ENCODE measurements at places on chromosomes 4 and X. TPM values are rescaled to one million over a fixed set of nuclear protein-coding genes. Genes with fewer than 3 reads are reported as not detected.
A peak's percentile ranks its signal among the peaks of the same experiment; 100 is the strongest.

DNA sequence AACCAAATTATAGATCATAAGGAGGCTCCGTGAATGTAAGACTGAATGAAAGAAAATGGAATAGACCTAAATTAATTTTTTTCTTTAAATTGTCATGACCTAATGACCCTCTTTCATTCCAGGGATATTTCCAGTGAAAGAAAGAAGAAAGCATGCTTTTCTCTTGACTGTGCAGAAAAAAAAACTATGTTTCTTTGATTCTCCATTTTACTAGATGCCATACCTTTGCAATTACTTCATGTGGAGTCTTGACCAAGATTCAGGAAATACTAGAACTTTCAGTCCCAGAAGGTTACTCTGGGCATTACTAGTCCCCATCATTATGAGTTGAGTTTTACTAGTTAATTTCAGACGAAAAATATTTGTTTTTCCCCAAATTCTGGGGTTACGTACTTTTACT lies 6.4 kb upstream of the COMMD8 start:
- no peak for DNase-seq

- no peak for DNase-seq
These were observed 144.1 kb downstream of the PACRGL start for GRCh38 chr4:20844311-20844710.

GRCh38 chr4:9936129-9936644 lies 85.1 kb downstream of the SLC2A9 start:
- no peak for DNase-seq

DNA sequence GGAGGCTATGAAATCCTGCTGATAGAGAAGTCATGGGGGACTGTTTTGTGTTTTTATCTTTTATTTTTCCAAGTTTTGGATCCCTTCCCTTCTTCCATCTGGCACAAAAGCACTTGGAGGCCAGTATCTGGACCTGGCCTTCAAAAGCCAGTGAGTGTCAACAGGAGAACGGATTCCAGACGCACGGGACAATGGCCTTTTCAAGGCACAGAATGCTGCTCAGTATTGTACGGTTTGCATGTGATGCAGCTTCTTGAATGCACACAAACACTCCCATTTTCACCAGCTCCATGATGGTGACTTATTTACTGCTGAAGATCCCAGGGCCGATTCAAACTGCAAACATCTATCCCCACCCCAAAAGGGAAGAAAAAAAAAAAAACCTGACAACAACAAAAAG lies 145.4 kb downstream of the CPEB2 start:
- no peak for DNase-seq

DNA sequence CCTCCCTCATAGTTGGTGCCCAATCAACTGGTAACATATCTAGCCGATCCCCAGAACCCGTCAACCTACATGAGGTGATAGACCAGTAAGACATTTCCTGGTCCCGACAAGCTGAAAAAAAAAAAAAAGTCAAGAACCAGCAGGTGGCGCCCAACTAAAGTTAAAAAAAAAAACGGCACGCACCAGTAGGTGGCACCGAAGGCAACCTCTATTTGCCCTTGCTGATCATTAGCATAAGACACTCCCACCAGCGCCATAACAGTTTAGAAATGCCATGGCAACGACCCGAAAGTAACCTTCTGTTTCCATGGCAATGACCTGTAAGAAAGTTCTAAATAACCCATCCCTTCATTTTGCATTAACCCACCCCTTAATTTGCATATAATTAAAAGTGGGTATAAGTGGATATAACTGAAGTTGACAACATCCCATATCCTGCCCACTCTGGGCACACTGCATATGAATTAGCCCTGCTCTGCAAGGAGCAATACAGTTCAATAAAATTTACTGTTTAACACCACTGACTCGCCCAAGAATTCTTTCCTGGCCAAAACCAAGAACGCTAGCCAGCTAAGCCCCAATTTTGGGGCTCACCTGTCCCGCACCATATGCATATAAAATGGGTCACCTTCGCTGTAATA lies 83.9 kb upstream of the SPANXB1 start:
- DNase-seq: no peak

GRCh38 chrX:7617994-7618393 lies 225.0 kb upstream of the VCX start:
- no peak for DNase-seq

RNF128 gene
- polyA plus RNA-seq: 9.5 TPM

GRCh38 chrX:71143508-71143907 lies 1.1 kb upstream of the NLGN3 start:
- DNase-seq: no peak

- no peak for DNase-seq
These were observed 603 bp downstream of the MAD2L1 start for GRCh38 chr4:120065974-120066516.

GRCh38 chr4:40262077-40262528 lies 65.3 kb downstream of the RHOH start:
- no peak for DNase-seq

- no peak for DNase-seq
These were observed 184.5 kb downstream of the KIT start for GRCh38 chr4:54842226-54842625.

DNA sequence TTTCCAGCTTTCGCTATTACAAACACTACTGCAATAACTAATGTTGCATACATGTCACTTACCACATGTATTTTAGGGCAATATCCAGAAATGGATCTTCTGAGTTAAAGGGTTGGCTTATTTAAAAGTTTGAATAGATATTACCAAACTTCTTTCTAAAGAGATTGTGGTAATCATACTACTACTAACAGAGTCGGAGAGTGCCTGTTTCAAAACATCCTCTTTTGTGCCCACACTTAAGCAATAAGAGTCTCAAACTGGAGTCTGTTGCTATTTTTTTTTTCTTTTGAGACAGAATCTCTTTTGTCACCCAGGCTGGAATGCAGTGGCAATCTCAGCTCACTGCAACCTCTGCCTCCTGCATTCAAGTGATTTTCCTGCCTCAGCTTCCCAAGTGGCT lies 35.8 kb downstream of the FGFBP1 start:
- no peak for DNase-seq

CAMK2D gene
- 82.3 TPM for polyA plus RNA-seq

- DNase-seq: no peak
These were observed 41.9 kb downstream of the WDR1 start for GRCh38 chr4:10074767-10075105.

- DNase-seq: peak; percentile 85
These were observed 351.2 kb downstream of the ARHGAP24 start for GRCh38 chr4:85826060-85826678.

DNA sequence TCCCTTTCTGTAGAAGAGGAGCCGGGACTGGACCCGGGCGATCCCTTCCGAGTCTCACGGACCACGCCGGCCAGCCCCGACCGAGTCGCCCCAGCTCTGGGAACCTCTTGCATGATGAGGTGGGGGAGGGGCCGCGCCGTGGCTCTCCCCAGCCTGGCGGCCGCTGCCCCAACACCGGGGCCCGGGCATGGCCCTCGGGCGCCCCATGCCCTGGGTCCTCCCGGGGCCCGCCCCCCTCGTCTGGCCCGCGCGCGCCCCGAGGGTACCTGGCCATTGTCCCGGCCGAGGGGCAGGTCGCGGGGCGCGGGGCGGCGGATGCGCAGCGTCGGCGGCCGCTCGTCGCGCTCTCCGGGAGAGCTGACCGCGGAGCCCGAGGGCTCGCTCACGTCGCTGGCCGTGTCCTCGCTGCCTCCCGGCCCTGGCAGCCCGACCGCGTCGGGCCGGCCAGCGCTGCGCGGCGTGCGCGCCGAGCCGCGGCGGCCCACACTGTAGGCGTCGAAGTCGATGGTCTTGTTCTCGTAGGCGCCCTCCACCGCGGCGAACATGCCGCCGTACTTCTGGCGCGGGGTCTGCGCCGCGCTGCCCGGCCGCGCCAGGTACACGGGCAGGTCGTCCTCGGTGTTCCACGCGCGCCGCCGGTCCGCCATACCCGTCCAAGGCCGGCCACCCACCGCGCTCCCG lies 423 bp downstream of the CRMP1 start:
- no peak for DNase-seq

- DNase-seq: no peak
These were observed 10.0 kb upstream of the ANXA10 start for GRCh38 chr4:168082379-168082778.

- DNase-seq: peak; percentile 48
These were observed 980 bp upstream of the GIMD1 start for GRCh38 chr4:106369456-106370060.

DACH2 gene
- 28.2 TPM for polyA plus RNA-seq

DNA sequence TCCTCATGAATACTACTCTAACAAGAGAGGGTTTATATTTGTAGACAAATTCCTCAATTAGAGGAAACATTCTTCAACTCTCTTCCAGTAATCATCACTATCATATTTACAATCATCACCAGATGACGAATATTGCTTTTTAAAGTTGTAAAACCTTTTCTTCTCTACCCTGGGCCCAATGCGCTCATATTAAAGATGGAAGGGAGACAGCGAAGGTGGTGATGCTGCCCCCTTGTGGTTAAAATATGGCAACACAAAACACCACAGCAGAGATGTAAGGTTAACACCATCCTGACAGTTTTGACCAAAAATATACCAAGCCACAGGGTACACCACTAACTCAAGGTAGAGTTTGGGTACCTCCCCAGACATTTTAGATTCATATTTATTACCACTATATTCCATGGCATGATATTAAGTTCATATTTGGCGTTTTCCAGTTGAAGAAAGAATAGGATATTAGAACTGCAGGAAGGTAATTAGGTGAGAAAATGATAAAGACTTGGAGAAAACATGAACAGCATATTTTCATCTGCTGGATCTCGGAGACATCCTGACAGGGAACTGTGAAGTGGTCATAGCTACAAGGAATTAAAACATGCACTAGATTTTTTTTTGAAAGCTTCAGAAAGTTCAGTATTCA lies 72.8 kb downstream of the SLC9A7 start:
- DNase-seq: no peak

- DNase-seq: no peak
These were observed 8.8 kb upstream of the MND1 start for GRCh38 chr4:153335665-153336064.

MAGEA9B gene
- polyA plus RNA-seq: not detected

DNA sequence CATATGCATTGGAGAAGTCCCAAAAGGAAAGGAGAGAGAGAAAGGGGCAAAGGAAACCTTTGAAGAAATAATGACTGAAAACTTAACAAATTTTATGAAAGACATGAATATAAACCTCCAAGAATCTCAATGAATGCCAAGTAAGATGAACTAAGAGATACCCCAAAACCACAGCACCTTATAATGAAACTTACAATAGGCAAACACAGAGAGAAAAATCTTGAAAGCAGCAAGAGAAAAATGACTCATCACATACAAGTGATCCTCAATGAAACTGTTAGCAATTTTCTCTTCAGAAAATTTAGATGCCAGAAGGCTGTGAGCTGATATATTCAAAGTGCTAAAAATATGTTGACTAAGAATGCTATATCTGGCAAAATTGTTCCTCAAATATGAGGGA lies 10.1 kb downstream of the SMIM10L2A start:
- DNase-seq: no peak

DNA sequence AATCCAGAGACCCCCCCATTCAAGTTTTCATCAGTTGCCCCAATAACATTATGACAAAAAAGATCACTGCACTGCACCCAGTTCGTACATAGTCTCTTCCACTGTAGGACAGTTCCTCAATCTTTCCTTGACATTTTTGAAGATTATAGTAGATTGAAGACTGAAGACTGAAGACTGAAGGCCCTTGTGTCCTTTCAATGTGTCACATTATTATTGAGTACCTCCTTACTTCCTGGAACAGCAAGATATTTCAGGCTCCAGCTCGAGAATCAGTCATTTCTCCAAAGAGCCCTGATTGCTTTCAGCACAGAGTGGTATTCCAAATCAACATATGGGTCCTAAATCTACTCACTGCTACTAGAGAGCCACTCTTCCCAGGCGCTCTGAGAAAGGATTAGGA lies 75.0 kb downstream of the MANBA start:
- no peak for DNase-seq

GRCh38 chrX:7090641-7091040 lies 56.9 kb upstream of the STS start:
- no peak for DNase-seq

DNA sequence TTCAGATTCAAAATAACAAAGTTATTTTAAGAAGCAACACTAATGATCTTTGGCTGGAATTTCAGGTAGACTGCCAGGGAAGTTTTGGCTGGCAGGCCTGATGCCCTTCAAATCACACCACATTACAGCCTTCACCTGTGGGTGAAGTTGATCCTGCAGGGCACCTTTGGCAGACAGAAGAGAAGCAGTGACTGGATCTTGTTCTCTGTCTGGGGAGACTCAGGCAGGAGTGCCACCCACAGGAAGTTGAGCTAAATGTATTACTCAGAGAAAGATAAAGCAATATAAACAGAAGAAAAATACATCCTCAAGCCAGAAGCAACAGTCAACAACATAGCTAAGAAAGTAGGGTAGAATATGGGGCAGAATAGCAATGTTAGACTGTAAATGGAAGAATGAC lies 12.8 kb upstream of the CFAP299 start:
- no peak for DNase-seq

- DNase-seq: no peak
These were observed 417.8 kb upstream of the INTU start for GRCh38 chr4:127214931-127215330.
